Mesothelial cell of epicardium (in vitro differentiated cells): ENCODE measurements at places on chromosomes 11 and 22.

- peaks cover 12% of the 10 kb centered on the region for H3K4me1 ChIP-seq
- no peak overlapping the region for H3K4me3 ChIP-seq
- peak; percentile 50 for DNase-seq
- peak overlapping the region; percentile 83 for H3K27ac ChIP-seq
These were observed 16.6 kb downstream of the IL10RA start for GRCh38 chr11:118002541-118003423.

DNA sequence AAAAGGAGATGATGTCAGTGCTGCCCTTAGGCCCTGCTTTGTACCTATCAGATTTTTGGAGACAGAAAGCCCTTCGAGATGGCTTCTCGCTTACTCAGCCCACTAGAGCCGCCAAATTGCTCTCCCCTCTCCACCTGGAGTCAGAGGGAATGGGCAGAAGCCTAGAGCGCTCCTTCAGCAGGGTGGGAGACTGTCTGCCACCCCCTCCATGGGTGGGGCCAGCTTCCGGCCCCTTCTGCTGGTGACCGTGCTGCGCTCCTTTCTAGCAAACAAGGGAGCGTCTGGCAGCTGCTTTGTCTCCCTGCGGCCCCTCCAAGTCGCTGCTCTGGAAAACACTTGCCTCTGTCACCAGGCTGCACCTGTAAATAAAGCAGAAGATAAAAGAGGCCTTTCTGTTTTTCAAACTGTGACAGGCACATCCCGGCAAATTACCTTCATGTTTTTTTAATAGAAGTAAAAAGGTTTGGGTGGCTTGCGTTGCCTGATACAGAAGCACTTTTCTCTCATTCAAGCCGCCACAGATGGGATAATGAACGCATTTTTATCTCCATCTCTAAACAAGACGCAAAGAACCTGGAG, 145.7 kb upstream of the NECTIN1 start:
- DNase-seq, result no peak
- no peak overlapping the region for H3K27ac ChIP-seq
- no peak overlapping the region for H3K4me3 ChIP-seq

DNA sequence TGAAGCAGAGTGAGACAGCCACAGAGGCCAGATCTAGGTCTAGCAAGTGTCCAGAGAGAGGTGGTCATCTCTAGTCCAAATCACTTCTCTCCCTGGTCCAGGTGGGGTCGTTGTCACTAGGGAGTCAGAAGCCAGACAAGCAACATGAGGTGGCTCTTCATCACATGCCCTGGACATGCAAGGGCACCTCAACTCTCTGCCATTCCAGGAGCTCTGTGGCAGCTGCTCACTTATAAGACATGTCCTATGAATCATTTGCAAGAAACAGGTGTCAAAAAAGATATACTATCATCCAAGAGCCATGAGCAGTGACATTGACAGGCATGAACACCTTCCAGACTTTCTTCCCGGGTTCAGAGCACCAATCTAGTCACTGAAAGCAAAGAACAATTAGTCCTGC, 130.8 kb downstream of the GALNT18 start:
- H3K27me3 ChIP-seq, result peaks cover 37% of the 10 kb centered on the region
- no peak overlapping the region for H3K4me3 ChIP-seq
- no peak overlapping the region for H3K27ac ChIP-seq

DNA sequence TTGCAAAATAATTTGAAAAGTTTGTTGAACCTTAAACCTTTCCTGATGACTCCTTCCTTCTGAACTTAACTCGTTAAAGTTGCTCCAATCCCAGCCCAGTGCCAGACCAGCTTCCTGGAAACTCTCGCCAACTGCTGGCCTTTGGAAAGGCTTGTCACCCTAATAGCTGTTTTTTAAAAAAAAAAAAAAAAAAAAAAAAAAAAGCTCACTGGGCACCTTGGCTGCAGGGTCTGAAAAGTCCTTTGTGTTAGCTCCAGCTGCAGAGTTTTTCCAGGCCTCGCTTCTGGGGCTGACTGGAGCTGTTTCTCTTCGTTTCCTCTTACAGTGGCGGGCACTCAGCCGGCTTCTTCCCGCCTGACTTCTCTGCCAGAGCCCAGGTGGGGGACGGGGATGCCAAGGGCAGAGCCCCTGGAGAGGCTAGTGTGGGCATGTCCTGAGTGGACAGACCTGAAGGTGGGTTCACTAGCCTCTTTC, 25.1 kb downstream of the KCNQ1OT1 start:
- DNase-seq, result peak; percentile 32
- H3K27ac ChIP-seq, result peak overlapping the region; percentile 74
- H3K4me1 ChIP-seq, result peaks cover 49% of the 10 kb centered on the region
- H3K4me3 ChIP-seq, result no peak overlapping the region
- no peaks in the 10 kb centered on the region for H3K27me3 ChIP-seq

DNA sequence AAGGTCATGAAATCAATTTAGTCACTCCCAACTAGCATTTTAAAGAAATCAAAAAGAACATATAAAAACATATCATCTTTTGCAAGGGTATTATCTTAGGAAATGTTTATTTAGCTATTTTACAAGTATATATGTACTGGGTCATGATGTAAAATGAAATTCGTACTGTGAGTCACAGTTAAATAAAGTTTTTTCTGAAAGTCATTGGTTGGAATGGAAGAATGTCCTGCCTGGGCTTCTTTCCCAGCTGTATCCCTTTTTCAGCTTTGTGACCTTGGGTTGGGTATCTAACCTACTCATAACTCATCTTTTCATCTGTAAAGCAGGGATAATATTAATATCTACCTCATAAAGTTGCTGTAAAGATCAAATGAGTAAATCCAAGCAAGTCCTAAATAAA, 15.7 kb downstream of the FDX1 start:
- peaks cover 6% of the 10 kb centered on the region for H3K4me1 ChIP-seq
- H3K36me3 ChIP-seq, result peaks cover 38% of the 10 kb centered on the region
- H3K4me3 ChIP-seq, result no peak overlapping the region
- no peak for DNase-seq
- no peak overlapping the region for H3K27ac ChIP-seq

GRCh38 chr11:17861036-17861755, 126.6 kb downstream of the KCNC1 start:
- H3K27me3 ChIP-seq, result no peaks in the 10 kb centered on the region
- peaks cover 18% of the 10 kb centered on the region for H3K36me3 ChIP-seq
- H3K4me3 ChIP-seq, result no peak overlapping the region
- no peak for DNase-seq

GRCh38 chr11:116732271-116733042, 40.3 kb downstream of the BUD13 start:
- H3K27ac ChIP-seq, result no peak overlapping the region
- DNase-seq, result peak; percentile 59
- no peaks in the 10 kb centered on the region for H3K36me3 ChIP-seq
- peaks cover 3% of the 10 kb centered on the region for H3K4me1 ChIP-seq
- H3K4me3 ChIP-seq, result peak overlapping the region; percentile 52
- H3K27me3 ChIP-seq, result peaks cover 34% of the 10 kb centered on the region

GRCh38 chr11:40716344-40717130, 742.9 kb downstream of the LRRC4C start:
- no peak for DNase-seq
- H3K4me3 ChIP-seq, result no peak overlapping the region
- no peaks in the 10 kb centered on the region for H3K36me3 ChIP-seq
- H3K27me3 ChIP-seq, result peaks cover 5% of the 10 kb centered on the region

GRCh38 chr11:57793351-57794115, 31.9 kb downstream of the CTNND1 start:
- peaks cover 19% of the 10 kb centered on the region for H3K4me1 ChIP-seq
- DNase-seq, result no peak
- peak overlapping the region; percentile 76 for H3K27ac ChIP-seq
- no peaks in the 10 kb centered on the region for H3K27me3 ChIP-seq
- H3K36me3 ChIP-seq, result peaks cover 45% of the 10 kb centered on the region

DNA sequence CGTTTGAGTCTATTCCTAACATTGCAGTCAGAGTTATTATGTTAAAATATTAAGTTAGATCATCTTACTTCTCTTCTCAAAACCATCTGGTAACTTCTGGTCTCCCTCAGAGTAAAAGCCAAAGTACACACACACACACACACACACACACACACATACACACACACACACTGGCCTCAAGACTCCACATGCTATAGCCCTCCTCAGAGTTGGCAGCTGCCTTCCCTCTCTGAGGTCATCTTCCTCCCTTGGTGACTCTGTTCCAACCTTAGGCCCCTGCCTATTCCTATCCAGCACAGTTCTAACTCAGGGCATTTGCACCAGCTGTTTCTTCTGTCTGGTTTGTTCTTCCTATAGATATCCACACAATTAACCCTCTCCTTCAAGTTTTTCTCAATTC, 272.0 kb upstream of the SESN3 start:
- no peak overlapping the region for H3K27ac ChIP-seq
- H3K36me3 ChIP-seq, result no peaks in the 10 kb centered on the region
- no peaks in the 10 kb centered on the region for H3K27me3 ChIP-seq
- peaks cover 18% of the 10 kb centered on the region for H3K4me1 ChIP-seq
- H3K4me3 ChIP-seq, result no peak overlapping the region
- DNase-seq, result no peak

GRCh38 chr11:12455938-12456337, 78.6 kb downstream of the PARVA start:
- H3K4me1 ChIP-seq, result peaks cover 13% of the 10 kb centered on the region
- no peak for DNase-seq
- H3K4me3 ChIP-seq, result no peak overlapping the region

DNA sequence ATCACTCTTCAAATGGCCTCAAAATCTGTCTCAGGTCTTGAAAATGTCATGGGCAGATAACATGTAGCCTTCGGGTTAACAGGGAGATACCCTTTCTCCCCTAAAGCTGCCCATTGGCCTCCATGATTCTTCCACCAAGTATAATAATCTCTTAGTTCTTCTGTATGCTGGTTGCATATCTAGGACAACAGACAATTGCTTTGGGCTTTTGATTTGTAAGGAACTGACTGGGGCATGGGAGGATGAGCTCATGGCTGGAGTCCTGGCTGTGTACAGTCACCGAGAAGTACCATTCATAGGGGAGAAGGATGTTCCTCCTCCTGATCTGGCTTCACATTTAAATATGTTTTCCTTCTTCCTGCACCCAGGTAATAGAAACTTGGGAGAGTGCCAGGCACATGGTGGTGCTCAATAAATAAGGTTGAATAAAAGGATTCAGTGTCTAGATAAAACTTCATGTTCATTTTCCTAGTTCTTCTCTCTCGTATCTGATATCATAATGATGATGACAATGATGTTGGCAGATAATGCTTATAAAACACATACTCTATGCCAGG, 2.8 kb upstream of the AMPD3 start:
- peaks cover 36% of the 10 kb centered on the region for H3K27me3 ChIP-seq
- H3K36me3 ChIP-seq, result no peaks in the 10 kb centered on the region
- peaks cover 33% of the 10 kb centered on the region for H3K4me1 ChIP-seq
- DNase-seq, result no peak

GRCh38 chr11:106061954-106062949, 14.9 kb downstream of the KBTBD3 start:
- no peak overlapping the region for H3K4me3 ChIP-seq
- H3K27me3 ChIP-seq, result no peaks in the 10 kb centered on the region
- peaks cover 5% of the 10 kb centered on the region for H3K36me3 ChIP-seq
- H3K27ac ChIP-seq, result no peak overlapping the region
- no peak for DNase-seq
- H3K4me1 ChIP-seq, result no peaks in the 10 kb centered on the region

- peak overlapping the region; percentile 60 for H3K27ac ChIP-seq
- peaks cover 17% of the 10 kb centered on the region for H3K36me3 ChIP-seq
- no peak overlapping the region for H3K4me3 ChIP-seq
- H3K4me1 ChIP-seq, result peaks cover 15% of the 10 kb centered on the region
These were observed 277.7 kb downstream of the CADM1 start for GRCh38 chr11:115226556-115226955.

- peaks cover 14% of the 10 kb centered on the region for H3K36me3 ChIP-seq
- no peaks in the 10 kb centered on the region for H3K27me3 ChIP-seq
- H3K4me1 ChIP-seq, result peaks cover 26% of the 10 kb centered on the region
- H3K4me3 ChIP-seq, result no peak overlapping the region
- no peak for DNase-seq
These were observed 3.1 kb downstream of the GAB2 start for GRCh38 chr11:78414321-78415051.

GRCh38 chr22:19680911-19681862, 33.1 kb upstream of the SEPTIN5 start:
- H3K4me3 ChIP-seq, result no peak overlapping the region
- peaks cover 22% of the 10 kb centered on the region for H3K27me3 ChIP-seq
- no peak overlapping the region for H3K27ac ChIP-seq

DNA sequence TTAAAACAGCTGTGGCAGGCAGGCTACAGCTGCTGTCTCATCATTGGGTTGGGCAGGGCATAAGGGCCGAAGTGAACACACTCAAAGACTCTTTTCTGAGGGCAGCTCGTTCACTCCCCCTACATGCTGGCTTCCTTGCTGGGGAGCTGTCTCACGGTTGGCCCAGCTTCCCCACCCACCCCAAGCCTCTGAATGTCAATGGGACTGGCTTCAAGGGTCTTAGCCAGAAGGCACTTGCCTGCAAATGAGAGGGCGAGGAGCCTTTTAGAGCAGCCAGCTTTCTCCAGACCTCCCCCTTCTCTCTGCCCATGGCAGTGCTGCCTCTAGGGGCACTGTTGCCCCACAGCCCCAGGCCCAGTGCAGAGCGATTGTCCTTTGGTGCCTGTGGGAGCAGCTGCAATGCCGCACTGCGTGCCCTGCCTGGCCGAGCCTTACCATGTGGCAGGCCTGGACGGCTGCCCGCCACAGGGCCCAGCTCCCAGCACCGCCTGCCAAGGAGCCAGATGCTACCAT, 94.7 kb upstream of the RASSF10 start:
- peaks cover 23% of the 10 kb centered on the region for H3K36me3 ChIP-seq
- peaks cover 2% of the 10 kb centered on the region for H3K4me1 ChIP-seq
- H3K27me3 ChIP-seq, result no peaks in the 10 kb centered on the region
- peak overlapping the region; percentile 66 for H3K27ac ChIP-seq
- DNase-seq, result no peak
- no peak overlapping the region for H3K4me3 ChIP-seq

DNA sequence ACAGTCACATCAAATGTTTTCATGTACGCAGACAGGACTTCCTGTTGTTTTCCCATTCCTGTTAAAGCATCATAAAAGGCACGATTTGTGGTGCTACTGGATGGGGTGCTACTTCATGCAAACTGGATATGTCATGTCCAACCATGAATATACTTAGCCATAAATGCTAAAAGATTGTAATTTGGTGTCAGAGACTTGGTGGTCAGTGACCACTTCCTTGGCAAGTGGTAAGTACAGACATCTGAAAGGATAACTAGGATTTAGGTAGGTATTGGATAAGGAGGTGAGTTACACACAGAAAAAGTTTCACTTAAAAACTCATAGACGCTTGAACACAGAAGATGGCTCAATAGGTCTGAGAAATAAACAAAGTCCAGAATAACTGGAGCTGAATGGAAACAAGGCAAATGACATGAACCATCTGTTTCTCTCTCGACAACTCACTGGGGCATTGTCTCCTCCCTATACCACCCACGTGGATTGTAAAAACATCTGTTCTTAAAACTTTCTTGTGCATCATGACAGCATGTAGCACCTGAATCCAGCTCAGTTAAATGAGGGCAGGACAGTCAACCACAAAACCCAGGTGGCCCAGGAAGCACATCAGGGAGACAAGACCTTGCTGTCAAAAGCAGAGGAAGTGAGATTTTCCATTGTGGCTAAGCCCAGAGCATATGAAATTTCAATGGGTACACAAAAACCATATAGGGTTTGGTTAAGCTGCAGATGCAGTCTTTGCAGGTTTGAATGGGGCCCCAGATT, 22.1 kb upstream of the IGLL5 start:
- no peaks in the 10 kb centered on the region for H3K36me3 ChIP-seq
- DNase-seq, result no peak
- H3K4me1 ChIP-seq, result no peaks in the 10 kb centered on the region
- H3K27me3 ChIP-seq, result peaks cover 89% of the 10 kb centered on the region
- H3K27ac ChIP-seq, result no peak overlapping the region

GRCh38 chr22:19610518-19611253, 86.5 kb upstream of the CLDN5 start:
- no peak for DNase-seq
- H3K27ac ChIP-seq, result no peak overlapping the region
- peaks cover 44% of the 10 kb centered on the region for H3K27me3 ChIP-seq
- no peak overlapping the region for H3K4me3 ChIP-seq
- no peaks in the 10 kb centered on the region for H3K4me1 ChIP-seq
- H3K36me3 ChIP-seq, result no peaks in the 10 kb centered on the region

- peaks cover 87% of the 10 kb centered on the region for H3K27me3 ChIP-seq
- H3K4me1 ChIP-seq, result peaks cover 5% of the 10 kb centered on the region
- H3K4me3 ChIP-seq, result no peak overlapping the region
These were observed 5.9 kb downstream of the SLC17A6 start for GRCh38 chr11:22344081-22344480.
